Activated CD4-positive, alpha-beta memory T cell treated with anti-CD3 and anti-CD28 coated beads for 36 hours (primary cell): ENCODE measurements at places on chromosomes 2 and 18. TPM values are rescaled to one million over a fixed set of nuclear protein-coding genes. Genes with fewer than 3 reads are reported as not detected.

DNA sequence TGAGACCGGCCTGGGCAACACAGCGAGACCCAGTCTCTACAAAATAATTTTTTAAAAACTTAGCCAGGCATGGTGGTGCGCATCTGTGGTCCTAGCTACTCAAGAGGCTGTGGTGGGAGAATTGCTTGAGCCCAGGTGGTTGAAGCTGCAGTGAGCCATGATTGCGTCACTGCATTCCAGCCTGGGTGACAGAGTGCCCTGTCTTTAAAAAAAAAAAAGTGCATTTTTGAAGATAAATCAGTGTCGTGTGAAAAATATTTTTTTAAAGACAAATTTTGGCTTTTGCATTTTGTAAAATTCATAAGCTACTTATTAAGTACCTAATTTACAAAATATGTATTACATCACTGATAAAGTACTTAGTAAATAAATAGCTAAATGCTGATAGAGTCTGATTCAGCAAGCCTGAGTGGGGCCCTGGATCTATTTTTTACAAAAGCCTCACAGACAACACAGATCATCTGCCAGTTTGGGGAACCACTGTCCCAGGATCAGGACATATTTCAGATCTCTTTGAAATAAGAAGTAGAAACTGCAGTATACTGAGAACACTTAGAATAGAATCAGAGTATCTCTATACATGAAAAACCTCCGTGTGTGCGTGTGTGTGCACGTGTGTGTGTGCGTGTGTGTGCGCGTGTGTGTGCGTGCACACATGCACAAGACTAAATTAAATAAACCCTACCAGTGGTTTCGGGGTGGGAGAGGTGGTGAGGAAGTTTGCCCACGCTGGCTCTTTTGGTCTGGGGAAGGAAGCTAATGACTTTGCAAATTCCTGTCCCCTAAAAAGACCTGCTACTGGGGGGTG is 61.6 kb downstream of the AAK1 start:
- no peaks in the 10 kb centered on the region for H3K27me3 ChIP-seq
- DNase-seq = no peak
- no peak overlapping the region for H3K4me3 ChIP-seq
- peaks cover 90% of the 10 kb centered on the region for H3K4me1 ChIP-seq
- H3K36me3 ChIP-seq = no peaks in the 10 kb centered on the region

GRCh38 chr18:77157312-77157711 is 24.7 kb upstream of the MBP start:
- H3K27me3 ChIP-seq = no peaks in the 10 kb centered on the region
- no peaks in the 10 kb centered on the region for H3K4me1 ChIP-seq
- DNase-seq = no peak
- H3K36me3 ChIP-seq = no peaks in the 10 kb centered on the region
- H3K27ac ChIP-seq = no peak overlapping the region
- no peak overlapping the region for H3K4me3 ChIP-seq

DNA sequence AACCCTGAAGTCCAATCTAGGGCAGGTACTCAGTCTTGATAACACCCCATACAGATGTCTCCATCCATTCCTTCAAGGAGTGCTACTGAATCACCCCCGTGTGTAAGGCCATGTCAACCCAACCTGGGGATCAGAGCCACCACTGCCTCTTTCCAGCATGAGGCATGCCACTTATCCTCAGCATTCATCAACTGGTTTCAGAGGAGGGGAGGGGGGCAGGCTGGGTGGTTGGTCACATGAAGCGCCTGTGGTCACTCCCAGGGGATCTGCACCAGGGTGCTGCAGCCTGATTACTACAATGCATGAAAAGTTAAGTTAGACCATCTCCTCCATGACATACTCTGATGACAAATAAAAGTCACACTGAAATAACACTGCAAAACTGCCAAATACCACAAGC is 65.0 kb downstream of the UXS1 start:
- H3K27me3 ChIP-seq = no peaks in the 10 kb centered on the region
- H3K4me1 ChIP-seq = peaks cover 36% of the 10 kb centered on the region
- H3K27ac ChIP-seq = no peak overlapping the region
- H3K4me3 ChIP-seq = no peak overlapping the region
- DNase-seq = no peak

GRCh38 chr2:236981701-236982485 is 103.8 kb upstream of the COPS8 start:
- no peaks in the 10 kb centered on the region for H3K4me1 ChIP-seq
- no peaks in the 10 kb centered on the region for H3K27me3 ChIP-seq
- H3K36me3 ChIP-seq = no peaks in the 10 kb centered on the region
- DNase-seq = no peak
- H3K27ac ChIP-seq = no peak overlapping the region

ST8SIA5 gene
- not detected for total RNA-seq

ATP8B1 gene
- total RNA-seq = not detected
